ENCODE measurements at places on chromosomes 2 and 18.

GRCh38 chr2:30663806-30664205 lies 143.4 kb downstream of the CAPN13 start:
- no peak for DNase-seq

DNA sequence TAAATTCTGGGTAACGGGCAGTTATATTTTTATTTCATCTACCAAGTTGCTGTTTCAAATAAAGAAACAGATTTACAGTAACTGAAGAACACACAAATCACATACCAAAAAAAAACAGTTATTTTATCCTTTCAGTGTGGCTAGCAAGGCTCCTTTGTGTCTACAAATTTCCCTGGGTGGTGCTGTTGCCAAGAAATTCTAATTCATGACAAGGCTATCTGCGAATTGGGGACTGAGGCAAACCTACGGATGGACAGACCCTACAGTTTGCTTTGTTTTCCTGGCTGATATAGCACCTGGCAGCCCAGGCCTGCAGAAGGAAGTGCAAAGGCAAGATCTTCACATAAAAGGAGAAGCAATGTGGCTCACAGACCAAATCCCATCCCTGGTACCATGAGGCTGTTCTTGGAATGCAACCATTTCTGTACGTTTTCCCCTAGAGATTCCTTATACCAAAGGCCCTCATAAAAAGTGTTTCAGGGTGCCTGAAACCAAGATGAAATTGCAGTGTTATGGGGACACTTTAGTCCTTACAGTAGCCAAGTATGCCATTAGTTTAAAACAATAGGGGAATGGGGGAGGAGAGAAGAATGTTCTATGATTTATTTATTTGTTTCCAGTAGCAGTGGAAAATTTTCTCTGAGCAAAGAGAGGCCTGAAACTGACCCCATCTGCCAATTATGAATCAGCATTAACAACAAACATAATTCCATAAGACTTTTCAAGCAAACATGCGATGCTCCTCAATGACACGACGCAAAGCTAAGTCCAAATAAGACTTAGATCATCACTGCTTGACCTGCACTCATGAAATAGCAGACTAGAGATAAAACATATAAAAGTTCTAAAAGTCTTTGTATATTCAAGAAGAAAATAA lies 4.3 kb downstream of the KLF7 start:
- DNase-seq = no peak

GRCh38 chr2:204183608-204184007 lies 247.0 kb downstream of the ICOS start:
- no peak for DNase-seq

- no peak for DNase-seq
These were observed 61.0 kb downstream of the EIPR1 start for GRCh38 chr2:3316456-3317276.

DNA sequence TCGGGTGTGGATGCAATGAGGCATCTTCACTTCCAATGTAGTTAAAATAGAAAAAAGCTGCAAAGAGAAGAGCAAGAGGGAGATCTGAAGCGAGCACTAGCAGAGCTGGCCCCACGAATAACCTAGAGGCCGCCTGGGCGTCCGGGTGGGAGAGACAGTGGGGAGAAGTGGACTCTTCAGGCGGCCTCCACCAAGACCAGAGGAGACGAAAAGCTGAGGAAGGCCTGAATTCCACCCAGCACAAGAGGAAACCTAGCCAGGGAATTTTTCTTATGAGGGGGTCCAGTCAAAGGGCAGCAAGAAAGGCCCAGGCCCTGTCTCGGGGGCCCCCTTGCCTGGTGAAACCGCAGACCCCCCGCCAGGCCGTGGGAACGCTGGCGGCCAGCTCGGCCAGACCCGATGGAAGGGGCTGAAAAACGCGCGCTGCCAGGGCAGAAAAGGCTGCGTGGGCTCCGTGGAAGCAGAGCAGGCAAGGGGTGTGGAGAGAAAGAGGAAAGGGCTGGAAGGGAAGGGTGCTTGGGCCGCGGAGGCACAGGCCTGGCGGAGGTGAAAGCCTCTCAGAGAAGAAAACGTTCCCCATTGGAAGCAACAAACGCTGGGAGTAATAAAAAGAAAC lies 69.2 kb downstream of the KCTD1 start:
- no peak for DNase-seq

DNA sequence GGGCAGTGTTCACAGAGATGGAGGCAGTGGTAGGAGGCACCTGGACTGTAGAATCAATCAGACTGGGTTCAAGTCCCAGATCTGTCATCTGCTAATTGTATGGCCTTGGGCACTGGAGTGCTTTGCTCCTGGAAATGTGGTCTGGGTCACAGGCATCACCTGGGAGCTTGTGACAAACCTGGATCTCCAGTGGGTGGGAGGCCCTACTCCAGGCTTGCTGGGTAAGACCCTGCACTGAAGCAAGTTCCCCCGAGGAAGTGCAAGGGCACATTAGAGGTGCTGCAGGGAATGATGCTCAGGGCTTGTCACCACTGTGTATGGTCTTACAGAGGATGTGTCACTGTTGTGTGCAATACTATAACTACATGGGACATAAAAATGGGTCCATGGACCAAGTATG lies 220.5 kb upstream of the ID2 start:
- no peak for DNase-seq

DNA sequence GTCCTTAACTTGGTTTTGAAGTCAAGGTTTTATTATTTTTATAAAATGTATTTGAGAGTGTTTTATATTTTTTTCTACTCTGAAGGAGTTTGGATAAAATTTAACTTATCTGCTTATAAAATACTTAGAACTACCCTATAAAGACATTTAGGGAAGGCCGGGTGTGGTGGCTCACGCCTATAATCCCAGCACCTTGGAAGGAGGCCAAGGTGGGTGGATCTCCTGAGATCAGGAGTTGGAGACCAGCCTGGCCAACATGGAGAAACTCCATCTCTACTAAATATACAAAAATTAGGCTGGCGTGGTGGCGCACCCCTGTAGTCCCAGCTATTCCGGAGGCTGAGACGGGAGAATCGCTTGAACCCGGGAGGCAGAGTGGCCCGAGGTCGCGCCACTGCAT lies 486.4 kb downstream of the DSC3 start:
- no peak for DNase-seq

DNA sequence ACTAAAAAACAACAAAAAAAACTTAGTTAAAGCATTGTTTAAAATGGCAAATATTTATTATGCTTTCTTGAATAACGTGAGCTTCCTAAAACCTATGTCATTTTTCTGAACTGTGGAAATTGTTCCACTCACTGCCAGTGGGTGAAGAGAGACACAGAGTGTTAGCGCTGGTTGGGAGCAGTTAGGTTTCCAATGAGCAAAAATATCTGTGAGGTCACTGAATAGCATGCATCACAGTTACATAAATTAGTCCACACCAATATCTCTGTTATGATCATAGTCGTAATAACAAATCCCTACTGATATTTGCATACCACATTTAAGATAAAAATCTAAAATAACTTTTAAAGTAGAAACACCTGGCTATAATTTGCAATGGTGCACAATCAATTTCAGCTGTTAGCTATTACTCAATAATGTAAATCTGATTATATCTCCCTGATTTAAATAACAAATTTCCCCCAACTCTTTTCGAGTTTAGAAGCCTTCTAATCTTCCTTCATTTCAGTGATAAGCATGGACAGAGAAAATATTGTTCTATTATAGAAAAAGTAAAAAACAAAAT lies 1094.0 kb upstream of the KLHL29 start:
- no peak for DNase-seq

DNA sequence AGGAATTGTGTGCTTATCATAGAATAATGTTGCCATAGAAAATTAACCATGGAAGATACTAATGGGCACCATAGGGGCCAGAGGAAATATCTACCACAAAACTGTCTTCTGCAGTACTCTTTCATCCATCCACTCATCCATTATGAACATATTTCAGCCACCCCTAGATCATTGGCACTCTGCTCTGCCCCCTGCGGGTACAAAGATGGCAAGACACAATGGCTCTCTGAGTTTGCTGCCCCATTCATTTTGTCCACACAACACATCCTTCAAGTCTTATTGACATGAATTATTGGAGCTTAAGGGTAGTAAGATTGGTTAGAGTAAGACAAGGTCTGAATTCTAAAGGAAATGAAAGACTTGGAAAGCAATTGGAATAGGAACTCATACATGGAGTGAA lies 1224.7 kb upstream of the CELF4 start:
- no peak for DNase-seq

GRCh38 chr2:45596761-45597160 lies 14.3 kb downstream of the SRBD1 start:
- no peak for DNase-seq

DNA sequence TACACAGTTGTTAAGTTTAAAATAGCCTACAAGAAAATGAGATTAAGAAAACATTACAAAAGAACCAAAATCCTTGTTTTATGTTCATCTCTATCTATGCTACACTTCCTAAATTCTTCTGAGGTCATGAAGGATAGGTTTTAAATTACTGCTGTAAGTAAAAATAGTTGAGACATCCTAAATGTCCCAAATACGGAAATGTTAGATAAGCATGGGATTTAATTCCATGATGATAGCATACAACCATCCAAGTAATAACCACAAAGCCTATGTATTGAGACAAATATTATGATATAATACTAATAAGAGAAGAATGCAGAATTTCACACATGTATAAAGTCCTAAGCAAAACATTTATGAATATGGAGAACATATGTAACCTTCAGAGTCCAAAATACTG lies 34.1 kb downstream of the PIEZO2 start:
- no peak for DNase-seq

GRCh38 chr18:53191634-53192033 lies 851.6 kb downstream of the DCC start:
- no peak for DNase-seq

GRCh38 chr2:206962966-206963365 lies 23.6 kb downstream of the CPO start:
- DNase-seq = no peak

DNA sequence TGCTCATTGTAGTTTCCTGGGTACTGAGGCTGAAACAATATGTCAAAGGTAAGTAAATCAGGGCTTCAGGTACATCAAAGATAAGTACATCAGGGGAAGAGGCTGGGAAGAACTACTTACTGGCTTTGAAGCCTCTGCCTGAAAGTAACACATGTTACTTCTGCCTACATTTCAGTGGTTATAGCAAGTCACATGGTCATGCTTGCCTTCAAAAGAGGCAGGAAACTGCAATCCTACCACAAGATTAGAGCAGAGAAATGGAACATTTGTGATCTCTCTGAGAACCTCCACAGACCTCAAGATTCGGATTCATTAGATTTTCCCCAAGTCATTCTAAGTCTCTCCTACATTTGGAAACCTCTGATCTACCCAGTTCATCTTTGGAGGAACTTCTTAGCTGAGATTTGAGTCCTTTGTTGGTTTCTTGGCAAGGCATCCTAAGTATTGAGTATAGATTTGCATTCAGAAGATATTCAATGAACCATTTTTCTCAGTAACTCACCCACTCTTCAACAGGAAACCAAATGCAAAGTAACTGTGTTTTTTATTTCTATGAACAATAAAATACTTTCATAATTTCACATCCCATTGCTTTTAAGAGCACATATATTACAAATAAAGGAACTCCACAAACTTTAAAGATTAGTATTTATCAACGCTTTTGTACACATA lies 48.5 kb upstream of the CCDC195 start:
- no peak for DNase-seq

- no peak for DNase-seq
These were observed 519 bp downstream of the TEX261 start for GRCh38 chr2:70994009-70994698.

GRCh38 chr2:163395602-163396001 lies 340.2 kb downstream of the FIGN start:
- no peak for DNase-seq

DNA sequence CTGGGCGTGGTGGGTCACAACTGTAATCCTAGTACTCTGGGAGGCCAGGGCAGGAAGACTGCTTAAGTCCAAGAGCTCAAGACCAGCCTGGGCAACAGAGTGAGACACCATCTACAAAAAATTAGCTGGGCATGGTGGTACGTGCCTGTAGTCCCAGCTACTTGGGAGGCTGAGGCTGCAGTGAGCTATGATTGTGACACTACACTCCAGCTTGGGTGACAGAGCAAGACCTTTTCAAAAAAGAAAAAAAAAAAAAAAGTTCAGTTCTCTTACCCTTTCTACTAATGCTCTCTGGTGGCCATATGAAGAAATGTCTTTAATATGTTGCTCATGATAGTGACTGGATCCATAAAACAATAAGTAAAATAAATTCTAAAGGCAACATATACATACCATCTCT lies 14.9 kb downstream of the TYW5 start:
- DNase-seq = no peak

GRCh38 chr2:168030862-168031624 lies 216.4 kb downstream of the STK39 start:
- peak; percentile 55 for DNase-seq

GRCh38 chr2:66897181-66897580 lies 462.3 kb downstream of the MEIS1 start:
- DNase-seq = no peak

DNA sequence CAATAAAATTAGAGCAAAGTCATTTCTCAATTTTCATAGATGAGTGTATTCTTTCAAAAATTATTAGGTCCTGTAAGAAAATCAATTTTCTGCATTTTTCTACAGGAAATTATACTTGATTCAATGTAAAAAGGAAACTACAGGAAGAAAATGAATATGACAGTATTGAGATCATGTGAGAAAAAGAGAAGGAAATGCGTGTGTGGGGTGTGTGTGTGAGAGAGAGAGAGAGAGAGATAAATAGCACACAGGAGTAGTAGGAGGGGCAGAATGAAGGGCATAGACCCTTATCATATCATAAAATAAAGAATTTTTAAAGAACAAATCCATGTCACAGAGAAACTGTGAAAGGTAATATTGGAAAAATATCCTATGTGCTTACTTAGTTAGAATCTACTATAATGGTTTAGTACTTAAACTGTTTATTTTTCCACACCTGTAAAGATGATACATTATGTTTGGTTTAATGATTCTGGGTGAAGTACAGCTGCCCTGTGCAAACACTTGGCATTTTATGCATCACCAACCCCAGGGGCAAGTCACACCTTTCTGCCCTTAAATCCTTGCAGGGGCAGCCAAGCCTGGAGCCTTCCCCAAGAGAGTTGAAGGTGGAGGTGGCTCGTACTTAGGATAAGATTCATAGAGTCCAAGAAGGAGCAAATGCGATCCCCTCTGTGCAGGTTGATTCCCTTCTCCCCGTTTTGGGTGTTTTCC lies 276.4 kb downstream of the TGIF1 start:
- DNase-seq = no peak

GRCh38 chr2:40719414-40719813 lies 267.5 kb upstream of the SLC8A1 start:
- no peak for DNase-seq

GRCh38 chr18:12750076-12750714 lies 47.4 kb downstream of the PSMG2 start:
- no peak for DNase-seq

GRCh38 chr2:27496357-27497287 lies at the start of gene GCKR:
Gene GCKR, plus strand, starts transcription at chr2:27496839. Its CDS starts 66 bp downstream, at chr2:27496905.
- DNase-seq = no peak

DNA sequence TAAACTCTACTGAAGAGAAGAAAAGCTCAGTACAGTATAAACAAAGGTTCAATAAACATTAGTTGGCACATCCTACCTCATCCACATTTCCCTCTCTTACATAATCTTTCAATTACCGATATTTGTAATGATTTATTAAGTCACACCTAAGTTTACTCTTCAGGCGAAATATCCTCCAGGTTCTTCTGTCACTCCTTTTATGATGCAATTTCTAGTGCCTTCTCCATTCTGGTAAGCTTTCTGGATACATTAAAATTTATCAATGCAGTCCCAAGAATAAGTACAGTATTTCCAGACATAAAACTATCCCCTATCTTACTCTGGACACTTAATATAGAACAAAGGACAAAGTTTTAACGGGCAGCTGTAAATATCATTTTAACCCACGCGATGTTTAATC lies 5.6 kb downstream of the HNRNPLL start:
- no peak for DNase-seq

GRCh38 chr2:126368758-126369157 lies 287.2 kb upstream of the GYPC start:
- DNase-seq = no peak

All from WERI-Rb-1 (cell line).